CD14-positive monocyte (primary cell): ENCODE measurements at places on chromosomes 4 and X.

DNA sequence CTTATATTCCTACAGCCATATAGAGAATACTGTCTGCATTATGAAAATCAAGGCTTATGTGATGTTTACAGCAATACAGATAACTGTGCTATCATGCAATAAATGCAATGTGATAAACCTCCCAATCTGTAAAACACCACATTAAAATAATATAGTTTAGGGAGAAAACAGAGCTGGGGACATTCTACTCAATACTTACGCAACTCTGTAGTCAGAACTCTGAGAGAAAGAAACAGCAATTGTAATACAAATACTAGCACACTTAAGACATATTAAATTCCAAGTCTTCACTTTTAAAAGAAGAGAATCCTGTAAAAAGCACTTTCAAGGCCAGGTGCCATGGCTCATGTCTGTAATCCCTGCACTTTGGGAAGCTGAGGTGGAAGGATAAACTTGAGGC, 61.4 kb downstream of the ANKRD17 start:
- DNase-seq: no peak

- DNase-seq: no peak
Observed at GRCh38 chr4:156941940-156942548, 29.6 kb downstream of the PDGFC start.

DNA sequence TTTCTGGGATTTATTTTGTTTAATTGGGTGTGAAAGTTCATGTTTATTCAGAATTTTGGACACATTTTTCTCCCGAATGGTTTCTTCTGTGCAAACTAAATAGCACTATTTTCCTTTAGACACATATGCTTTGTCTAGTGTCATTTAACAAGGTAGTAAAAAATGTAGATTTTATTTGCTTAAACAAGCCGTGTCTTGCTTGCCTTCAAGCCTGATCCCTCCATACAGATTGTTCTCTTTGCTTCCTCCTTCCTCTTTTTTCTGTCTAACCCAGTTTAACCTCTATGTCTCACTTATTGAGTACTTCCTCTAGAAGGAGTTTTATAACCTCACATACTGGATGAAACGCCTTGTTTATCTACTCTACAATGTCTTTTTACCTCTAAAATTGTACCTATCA, 211.8 kb downstream of the NPFFR2 start:
- no peak for DNase-seq

GRCh38 chrX:135330706-135331105, 21.4 kb downstream of the ETDC start:
- DNase-seq: no peak

GRCh38 chr4:168188754-168189153, 96.4 kb downstream of the ANXA10 start:
- DNase-seq: no peak

DNA sequence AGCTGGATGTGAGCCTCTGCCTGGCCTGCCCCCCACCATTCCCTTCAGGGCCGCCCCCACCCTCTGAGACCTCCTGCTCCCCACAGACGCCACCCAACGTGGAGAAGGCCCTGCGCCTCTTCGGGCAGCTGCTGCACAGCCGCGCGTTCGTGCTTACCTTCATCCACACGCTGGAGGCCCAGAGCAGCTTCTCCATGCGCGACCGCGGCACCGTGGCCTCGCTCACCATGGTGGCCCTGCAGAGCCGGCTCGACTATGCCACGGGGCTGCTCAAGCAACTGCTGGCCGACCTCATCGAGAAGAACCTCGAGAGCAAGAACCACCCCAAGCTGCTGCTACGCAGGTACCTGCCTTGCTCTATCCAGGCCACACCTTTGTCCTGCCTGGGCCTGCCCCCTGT, 10.1 kb downstream of the PLXNA3 start:
- no peak for DNase-seq

DNA sequence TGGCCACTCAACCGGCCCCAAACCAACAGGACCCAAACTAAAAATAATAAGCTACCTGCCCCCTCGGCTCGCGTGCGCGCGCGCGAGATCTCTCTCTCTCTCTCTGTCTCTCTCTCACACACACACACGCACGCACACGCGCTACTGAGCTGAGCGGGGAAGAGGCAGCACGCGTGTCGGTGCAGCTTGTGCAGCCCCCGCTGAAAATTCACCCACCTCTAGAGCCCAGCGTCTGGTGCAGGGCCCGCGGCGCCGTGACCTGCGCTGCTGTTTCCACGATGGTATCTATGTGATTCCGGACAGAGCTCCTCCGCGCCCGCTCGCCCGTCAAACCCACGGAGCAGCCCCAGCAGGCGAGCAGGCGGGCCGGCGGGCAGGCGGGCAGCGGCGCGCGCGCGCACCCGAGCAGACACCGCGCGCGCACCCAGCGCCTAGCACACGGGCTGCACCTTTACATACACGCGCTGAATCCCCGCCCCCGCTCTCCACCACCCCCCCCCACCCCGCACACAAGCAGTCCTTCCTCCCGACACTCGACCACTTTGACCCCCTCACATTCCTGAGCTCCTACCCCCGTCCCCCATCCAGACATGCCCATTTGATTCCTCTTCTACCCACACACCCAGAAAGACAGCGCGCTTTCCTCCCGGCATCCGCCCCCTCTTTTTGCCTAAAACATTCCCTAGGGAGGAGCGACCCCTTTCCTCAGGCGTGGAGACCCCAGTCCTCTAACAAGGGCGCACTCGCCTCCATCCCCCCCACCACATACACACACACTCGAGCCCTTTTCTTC, 1.0 kb downstream of the SLITRK4 start:
- DNase-seq: no peak

- no peak for DNase-seq
Observed at GRCh38 chrX:27008486-27008885, 454.7 kb downstream of the PPP4R3C start.

DNA sequence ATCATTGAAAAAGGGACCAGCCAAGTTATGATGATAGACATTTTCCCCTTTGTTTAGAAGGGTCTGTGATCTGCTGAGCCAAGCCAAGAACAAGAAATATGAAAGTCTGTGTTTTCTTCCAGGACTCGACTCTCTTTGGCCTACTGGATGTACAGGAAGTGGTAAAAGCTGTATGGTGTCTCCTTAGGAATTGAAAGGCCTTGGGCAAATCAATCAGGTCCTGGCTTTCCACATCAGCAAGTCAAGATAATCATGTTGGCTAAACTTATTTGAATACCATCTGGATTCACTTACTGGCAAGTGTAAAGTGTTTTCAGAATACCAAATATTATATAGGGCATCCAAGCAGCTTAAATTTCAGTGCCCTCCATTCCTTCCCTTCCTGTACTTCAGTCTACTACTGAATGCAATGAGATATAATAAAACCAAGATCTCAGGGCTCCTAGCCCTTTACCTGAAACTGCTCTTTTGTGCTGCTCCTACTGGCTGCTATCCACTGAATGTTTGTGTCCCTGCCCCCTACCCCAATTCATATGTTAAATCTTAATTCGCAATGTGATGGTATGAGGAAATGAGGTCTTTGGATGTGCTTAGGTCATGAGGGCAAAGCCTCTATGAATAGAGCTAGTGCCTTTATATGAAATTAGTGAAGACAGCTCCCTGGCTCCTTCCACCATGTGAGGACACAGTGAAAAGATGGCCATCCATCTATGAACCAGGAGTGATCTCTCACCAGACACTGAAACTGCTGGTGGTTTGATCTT, 578.0 kb downstream of the SPRY1 start:
- DNase-seq: no peak

DNA sequence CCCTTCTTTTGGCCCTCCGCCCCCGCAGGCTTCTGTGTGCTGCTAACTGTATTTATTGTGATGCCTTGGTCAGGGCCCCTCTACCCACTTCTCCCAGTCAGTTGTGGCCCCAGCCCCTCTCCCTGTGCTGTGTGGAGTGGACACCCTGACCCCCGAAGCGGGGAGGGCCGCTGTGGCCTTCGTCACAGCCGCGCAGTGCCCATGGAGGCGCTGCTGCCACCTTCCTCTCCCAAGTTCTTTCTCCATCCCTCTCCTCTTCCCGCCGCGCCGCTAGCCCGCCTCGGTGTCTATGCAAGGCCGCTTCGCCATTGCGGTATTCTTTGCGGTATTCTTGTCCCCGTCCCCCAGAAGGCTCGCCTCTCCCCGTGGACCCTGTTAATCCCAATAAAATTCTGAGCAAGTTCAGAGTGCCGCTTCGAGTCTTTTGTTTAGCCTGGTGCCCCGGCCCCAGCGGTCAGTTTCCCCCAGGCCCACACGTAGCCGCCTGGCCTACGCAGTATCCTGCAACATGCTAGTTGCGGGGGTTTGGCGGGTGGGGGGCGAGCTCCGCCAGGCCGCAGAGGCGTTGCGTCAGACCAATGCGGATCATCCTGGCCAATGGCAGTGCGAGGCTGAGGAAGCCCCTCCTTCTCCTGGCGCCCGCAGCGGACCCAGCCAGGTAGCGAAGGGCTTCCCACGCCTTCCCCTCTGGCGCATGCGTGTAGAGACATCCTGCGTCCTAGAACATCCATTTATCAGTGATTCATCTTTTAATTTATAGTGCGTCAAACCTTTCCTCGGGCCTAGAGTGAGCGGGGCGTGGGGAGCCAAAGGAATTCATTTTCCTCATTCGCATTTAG, 5.6 kb upstream of the KANTR start:
- no peak for DNase-seq
